ENCODE measurements at places on chromosomes 16 and 17. TPM values are rescaled to one million over a fixed set of nuclear protein-coding genes. Genes with fewer than 3 reads are reported as not detected.

DNA sequence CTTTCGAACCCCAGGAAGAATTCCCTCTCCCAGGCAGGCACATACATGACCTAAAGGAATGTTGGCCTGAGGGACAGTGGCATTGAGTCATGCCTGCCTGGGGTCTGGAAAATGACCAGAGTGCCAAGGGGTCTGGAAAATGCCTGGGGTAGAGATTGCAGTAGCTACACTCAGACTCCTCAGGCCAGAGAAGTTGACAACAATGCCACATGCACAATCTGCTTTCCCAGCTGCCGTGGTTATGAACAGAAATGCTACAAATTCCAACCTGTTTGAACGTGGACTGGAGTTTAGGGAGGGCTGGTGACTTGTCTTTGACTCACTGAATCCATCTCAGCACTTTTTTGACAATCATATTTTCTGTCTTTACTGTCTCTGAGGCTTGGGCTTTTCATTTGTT, 250.0 kb downstream of the ABCC12 start:
- no peak for DNase-seq

DNA sequence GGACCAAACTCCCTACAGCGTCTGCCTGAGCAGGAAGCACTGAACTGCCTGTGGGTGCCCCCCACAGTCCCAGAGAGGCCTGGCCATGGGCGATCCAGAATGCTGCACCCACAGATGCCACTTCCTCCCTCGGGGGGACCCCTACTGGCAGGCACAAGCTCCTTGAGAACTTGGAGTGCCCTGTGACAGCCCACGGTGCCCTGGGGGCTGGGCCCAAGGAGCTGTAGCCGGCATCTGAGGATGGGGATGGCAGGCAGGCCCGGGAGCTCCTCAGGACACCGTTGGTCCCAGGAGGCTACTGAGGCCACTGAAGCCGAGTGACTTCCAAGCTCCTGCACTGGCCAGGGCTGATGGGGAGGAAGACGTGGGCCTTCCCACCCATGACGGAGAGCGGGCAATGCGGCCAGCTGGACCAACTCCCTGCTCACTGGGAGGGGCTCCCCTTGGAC, 15.1 kb upstream of the RASD1 start:
- no peak for DNase-seq

GRCh38 chr17:67700037-67700724, 17.6 kb upstream of the NOL11 start:
- no peak for DNase-seq

DNA sequence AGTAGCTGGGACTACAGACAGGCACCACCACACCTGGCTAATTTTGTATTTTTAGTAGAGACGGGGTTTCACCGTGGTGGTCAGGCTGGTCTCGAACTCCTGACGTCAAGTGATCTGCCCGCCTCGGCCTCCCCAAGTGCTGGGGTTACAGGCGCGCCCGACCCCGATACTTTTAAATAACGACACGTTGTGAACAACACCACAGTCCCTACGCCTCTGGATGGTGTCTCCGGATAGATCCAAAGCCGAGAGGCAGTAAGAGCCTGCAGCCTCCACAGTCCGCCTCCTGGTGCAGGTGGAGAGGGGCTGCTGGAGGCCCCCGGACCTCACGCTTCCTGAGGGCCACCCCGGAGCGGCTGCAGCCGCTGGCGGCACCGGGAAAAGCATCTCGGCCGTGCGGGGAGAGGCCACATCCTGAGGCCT, 741 bp upstream of the TLCD3A start:
- DNase-seq, result no peak

GRCh38 chr16:11032922-11033291, 88.5 kb downstream of the CLEC16A start:
- no peak for DNase-seq

GRCh38 chr17:75571197-75571884, 16.3 kb upstream of the MYO15B start:
- peak; percentile 42 for DNase-seq

EME2 gene
- 26.1 TPM for total RNA-seq

GLG1 gene
- total RNA-seq, result 50.2 TPM

MYH11 gene
- total RNA-seq, result not detected
